Ovary (tissue), 10 donors: ENCODE measurements at places on chromosomes 5 and 9.

DNA sequence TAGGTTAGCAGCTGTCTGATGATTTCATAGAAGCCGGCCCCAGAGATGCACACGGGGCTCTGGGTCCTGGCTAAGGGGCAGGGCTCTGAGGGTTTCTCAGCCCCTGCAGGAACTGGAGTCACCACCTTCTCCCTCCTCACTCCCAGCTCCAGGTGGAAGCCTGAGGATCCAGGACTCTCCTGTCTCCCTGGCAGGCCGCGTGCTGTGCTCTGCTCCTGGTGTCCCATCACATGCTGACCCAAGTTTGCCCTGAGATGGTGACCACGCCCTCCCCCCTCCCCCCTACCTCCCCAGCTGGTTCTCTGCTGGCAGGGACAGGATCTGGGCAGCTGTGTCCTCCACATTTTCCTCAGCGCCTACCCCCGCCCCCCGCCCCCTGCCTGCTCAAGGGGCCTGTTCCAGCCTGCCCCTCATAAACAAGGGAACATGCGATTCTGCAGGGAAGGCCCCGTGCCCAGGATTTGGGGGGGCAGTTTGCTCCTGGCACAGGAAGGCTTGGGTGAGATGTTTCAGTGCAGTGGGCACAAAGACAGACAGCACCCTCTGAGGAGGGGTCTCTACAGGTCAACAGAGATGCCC is 87.4 kb downstream of the PSD2 start:
- DNase-seq = no peak

- DNase-seq = no peak
Observed at GRCh38 chr9:1267141-1267570, 217.0 kb downstream of the DMRT2 start.

- no peak for DNase-seq
Observed at GRCh38 chr5:143693651-143694252, 118.2 kb upstream of the HMHB1 start.

GRCh38 chr9:2771661-2772060 is 54.4 kb downstream of the KCNV2 start:
- no peak for DNase-seq

GRCh38 chr5:146199176-146199815 is 4.1 kb upstream of the RBM27 start:
- no peak for DNase-seq

DNA sequence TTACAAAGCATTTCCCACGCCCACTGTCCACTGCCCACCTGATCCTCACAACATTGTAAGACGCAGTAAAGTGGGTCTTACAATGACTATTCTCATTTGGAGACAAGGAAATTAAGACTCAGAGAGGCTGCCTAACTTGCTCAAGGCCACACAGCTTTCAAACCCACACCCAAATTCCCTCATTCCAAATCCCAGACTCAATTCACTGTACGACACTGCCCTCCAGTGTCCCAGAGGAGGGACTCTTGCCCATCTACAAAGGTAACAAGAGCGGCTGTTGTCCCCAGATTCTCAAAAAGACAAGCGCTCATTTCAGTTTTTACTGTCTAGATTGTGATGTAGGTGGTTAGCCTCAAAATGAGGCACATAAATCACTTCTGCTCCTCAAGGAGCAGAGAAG is 184.6 kb downstream of the ACTL7B start:
- DNase-seq = no peak

DNA sequence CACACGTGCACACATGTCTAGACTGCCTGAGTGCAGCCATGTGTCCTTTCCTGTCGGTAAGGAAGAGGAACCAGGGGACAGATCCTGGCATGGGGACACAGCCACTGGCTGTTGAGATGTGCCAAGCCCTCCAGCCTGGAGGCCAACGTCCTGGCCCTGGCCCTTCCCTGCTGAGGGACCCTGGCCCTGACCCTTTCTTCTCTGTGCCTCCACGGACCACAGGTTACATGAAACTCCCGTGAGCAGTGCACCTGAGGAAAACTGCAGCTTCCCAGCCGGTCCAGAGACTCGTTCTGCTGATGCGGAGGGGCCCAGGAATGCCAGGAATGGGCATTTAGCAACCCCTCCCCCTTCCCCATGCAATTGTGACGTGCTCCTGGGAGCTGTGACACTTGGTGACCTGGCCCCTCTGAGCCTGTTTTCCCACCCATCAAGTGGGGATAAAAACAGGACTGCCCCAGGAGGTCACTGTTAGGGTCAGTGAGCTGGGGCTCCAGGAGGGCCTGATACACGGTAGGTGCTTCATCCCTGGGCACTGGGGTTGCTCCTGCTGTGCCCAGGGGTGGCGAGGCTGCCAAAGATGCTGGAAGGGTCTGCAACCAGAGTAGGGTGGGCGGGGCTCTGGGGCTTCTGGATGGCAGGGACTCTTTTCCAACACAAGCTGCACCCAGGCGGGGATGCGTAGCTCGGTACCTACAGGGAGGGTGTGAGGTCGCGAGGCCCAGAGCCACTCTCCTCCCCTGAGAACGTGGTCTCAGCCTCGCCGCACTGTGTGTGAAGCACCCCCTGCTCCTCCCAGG is 151.5 kb downstream of the C9orf50 start:
- no peak for DNase-seq

- no peak for DNase-seq
Observed at GRCh38 chr5:171825051-171825450, 39.4 kb downstream of the SMIM23 start.

DNA sequence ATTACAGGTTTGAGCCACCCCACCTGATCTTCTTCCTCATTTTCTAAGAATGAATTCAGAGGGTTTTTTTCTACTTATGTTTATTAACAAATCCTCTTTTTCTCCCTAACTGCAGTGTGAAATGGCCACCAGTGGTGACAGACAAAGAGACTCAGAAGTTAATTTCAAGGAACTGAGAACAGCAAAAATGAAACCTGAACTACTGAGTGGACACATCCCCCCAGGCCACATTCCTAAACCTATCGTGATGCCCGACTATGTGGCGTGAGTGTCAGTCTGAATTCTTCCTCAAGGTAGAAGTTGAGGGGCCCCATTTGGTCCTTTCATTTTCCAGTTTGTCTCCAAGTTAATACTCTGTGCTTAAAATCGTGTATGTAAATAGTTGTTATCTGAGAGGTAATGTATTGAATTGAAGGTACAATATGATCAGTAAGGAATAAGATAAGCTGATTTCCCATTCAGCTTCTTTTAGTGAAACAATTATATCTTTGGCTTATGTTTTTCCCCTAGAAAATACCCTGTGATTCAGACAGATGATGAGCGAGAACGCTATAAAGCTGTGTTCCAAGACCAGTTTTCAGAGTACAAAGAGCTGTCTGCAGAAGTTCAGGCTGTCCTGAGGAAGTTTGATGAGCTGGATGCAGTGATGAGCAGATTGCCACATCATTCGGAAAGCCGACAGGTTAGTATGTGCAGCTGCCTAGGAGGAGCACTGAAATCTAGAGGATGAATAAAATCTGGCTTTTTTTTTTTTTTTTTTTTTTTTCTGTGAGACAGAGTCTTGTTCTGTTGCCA is 17.7 kb downstream of the MARVELD2 start:
- DNase-seq = no peak

DNA sequence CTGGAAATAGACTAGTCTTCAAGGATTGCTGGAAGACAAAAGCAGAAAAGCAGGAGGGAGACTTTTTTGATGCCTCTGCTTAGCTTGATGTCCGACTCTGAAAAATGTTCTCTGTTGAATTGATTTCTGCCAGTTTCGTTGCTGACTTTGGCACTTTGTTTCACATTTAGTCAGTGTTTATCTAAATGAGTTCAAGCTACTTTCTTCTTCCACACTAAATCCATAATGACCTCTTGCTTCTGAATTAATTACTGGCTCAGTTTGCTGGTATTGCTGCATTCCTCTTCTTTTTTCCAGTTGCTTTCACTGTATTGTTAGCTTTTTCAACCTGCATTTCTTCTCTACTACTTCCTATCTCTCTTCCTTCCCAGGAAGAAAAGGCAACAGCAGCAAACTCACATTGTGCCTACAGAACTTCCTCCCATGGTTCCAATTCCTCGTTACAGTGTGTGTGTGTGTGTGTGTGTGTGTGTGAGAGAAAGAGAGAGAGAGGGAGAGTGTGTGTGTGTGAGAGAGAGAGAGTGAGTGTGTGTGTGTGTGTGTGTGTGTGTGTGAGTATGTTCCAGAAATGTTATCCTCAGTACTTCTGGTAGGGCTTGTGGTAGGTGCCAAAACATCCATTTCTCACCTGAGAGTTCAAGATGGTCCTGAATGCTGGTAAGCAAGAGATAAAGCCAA is 234.8 kb downstream of the CSNK1G3 start:
- no peak for DNase-seq
